HEK293T (cell line): ENCODE measurements at places on chromosomes 12 and 14.

- DNase-seq, result no peak
Measured at GRCh38 chr14:32104308-32104707, 27.2 kb downstream of the ARHGAP5 start.

- DNase-seq, result no peak
Measured at GRCh38 chr12:92426332-92426731, 276.5 kb upstream of the PLEKHG7 start.

- DNase-seq, result peak; percentile 20
Measured at GRCh38 chr12:78118036-78118435, 287.3 kb downstream of the NAV3 start.

DNA sequence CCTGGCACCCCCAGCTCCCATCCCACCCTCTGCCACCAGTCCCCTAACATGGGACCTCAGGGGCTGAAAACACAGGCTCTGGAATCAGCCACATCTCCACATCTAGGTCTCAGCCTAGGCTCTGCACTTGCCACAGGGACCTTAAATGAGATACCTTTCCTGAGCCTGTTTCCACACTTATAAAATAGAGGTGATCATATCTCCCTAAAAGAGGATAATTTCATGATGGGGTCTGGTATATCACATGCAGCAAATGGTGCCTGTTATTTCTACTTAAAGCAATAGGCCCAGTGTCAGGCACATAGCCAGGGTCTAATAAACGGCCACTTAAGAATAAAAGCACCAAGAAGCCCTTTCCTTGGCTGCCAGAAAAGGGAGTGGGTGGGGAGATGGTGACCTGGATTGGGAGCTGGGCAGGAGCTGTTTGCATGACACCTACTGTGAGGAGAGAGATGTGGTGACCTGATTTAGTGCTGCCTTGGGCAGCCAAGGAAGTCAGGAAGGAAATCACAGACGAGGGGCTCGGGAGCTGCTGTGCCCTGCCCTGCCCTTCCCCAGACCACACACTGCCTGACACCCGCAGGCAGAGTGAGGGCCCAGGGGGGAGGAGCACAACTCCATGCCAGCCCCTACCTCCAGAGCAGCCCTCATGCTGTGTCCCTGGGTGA, 71.2 kb downstream of the IRF2BPL start:
- no peak for DNase-seq
